ENCODE measurements at places on chromosomes 7 and 10. TPM values are rescaled to one million over a fixed set of nuclear protein-coding genes. Genes with fewer than 3 reads are reported as not detected.

DNA sequence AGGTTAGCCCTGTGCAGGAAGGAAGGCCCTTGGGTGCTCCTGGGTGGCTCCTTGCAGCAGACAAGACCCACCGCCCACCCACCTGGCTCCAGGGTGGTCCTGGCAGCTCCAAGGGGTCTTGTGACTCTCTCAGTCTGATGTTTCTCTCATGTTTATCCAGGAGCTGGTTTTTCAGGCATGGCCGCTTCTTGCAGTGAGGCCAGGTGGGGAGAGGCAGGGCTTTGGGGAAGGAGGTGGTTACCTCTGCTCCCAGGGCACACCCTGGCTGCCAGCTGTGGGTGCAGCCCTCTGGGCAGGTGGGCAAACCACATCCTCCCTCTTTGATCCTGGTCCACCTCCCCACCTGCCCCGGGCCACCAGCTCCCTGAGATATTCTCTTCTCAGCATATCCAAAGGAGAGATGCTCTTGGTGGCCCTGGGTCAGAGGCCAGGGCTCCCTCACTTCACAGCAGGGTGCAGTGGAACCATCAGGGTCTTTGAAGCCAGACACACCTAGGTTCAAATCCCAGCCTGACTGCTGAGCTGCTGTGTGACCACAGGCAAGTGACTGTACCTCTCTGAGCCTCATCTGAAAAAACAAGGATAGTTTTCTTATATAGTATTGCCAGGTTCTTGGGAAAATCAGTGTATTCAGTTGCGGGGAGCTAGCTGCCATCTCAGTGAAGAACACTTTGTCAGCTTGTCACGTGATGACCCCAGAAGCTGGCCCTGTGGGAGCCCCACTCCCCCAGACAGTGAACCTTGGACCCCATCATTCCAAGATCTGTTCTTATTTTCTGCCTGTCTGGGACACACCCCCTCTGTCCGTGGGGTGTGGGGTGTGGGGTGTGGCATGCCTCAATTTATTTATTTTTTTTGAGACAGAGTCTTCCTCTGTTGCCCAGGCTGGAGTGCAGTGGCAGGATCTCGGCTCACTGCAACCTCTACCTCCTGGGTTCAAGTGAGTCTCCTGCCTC, 11.5 kb downstream of the GTF2IRD1 start:
- no peak overlapping the region for H3K27ac ChIP-seq
- 0 out of 2 replicates have a peak, but pooled peaks cover 1% of the 10 kb centered on the region for H3K36me3 ChIP-seq
- H3K4me3 ChIP-seq: no peak overlapping the region
- no peaks in the 10 kb centered on the region for H3K27me3 ChIP-seq
- peaks cover 16% of the 10 kb centered on the region for H3K4me1 ChIP-seq

DNA sequence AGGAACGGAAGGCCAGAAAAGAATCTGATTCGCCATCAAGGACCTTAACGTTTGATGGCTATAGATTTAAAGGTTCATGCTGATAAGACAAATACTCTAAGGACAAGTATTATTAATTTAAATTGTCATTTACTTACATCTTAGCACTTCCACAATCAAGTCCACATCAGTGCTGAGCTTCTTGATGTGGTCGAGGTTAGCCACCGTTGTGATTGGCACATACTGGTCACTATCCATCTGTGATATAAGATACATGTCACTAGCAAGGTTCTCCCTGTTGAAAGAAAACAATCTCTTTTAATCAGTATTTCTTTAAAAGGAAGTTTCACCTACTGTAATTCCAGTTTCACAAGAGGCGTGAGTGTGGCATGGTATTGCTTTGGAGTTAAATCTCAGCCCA, 88.7 kb downstream of the LARP4B start:
- no peak overlapping the region for H3K4me3 ChIP-seq
- peaks cover 12% of the 10 kb centered on the region for H3K36me3 ChIP-seq
- no peak overlapping the region for H3K27ac ChIP-seq
- H3K4me1 ChIP-seq: peaks cover 9% of the 10 kb centered on the region

GRCh38 chr10:101216207-101217043, 12.8 kb downstream of the LBX1 start:
- no peaks in the 10 kb centered on the region for H3K36me3 ChIP-seq
- H3K4me3 ChIP-seq: no peak overlapping the region
- peaks cover 9% of the 10 kb centered on the region for H3K4me1 ChIP-seq
- no peaks in the 10 kb centered on the region for H3K27me3 ChIP-seq

Gene ADAMTS14
- total RNA-seq: not detected

DNA sequence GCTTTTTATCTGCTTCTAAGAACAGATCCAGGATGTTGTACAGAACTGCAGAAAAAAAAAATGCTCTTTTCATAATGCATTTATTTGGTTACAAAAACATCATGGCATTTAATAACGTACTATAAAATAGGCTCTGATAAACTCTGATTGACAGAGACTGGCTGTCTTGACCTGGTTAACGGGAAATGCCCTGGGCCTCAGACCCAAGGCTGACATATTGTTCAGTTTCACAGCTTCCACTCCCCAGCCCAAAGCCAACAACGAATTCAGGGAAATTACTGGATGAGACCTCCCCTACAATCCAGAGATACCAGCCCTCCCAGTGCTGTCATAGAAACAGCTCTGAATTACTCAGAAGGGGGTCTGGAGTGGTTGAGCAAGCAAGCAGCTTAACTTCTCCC, 260.1 kb downstream of the CREB5 start:
- peaks cover 7% of the 10 kb centered on the region for H3K4me1 ChIP-seq
- H3K36me3 ChIP-seq: no peaks in the 10 kb centered on the region
- H3K27me3 ChIP-seq: no peaks in the 10 kb centered on the region
- no peak overlapping the region for H3K27ac ChIP-seq
- H3K4me3 ChIP-seq: no peak overlapping the region
- DNase-seq: no peak

- no peak within 1 kb of the TSS for H3K4me3 ChIP-seq
- H3K27ac ChIP-seq: no peak within 1 kb of the TSS
- peaks cover 20% of the 10 kb centered on the region for H3K4me1 ChIP-seq
- DNase-seq: no peak
- peaks cover 2% of the 10 kb centered on the region for H3K27me3 ChIP-seq
These were observed at the start of gene DMBT1 for GRCh38 chr10:122560279-122560804. DMBT1 (plus strand) TSS chr10:122560754; CDS start chr10:122560771, 17 bp downstream.

DNA sequence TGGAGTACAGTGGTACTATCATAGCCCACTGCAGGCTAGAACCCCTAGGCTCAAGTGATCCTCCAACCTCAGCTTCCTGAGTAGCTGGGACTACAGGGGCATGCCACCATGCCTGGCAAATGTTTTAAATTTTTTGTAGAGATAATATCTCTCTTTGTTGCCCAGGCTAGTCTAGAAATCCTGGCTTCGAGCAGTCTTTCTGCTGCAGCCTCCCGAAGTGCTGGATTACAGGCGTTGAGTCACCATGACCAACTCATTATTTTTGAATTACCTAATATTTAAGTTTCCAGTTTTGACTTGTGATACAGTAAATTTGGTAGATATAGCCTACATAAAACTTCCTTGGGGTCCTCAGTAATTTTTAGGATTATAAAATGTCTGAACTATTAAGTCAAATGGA, 74.1 kb downstream of the RUNDC3B start:
- H3K4me3 ChIP-seq: no peak overlapping the region
- no peak overlapping the region for H3K27ac ChIP-seq
- DNase-seq: no peak

- H3K27me3 ChIP-seq: no peaks in the 10 kb centered on the region
- no peak overlapping the region for H3K27ac ChIP-seq
- DNase-seq: no peak
- no peak overlapping the region for H3K4me3 ChIP-seq
These were observed 159.8 kb upstream of the STEAP1 start for GRCh38 chr7:89994483-89994882.

DNA sequence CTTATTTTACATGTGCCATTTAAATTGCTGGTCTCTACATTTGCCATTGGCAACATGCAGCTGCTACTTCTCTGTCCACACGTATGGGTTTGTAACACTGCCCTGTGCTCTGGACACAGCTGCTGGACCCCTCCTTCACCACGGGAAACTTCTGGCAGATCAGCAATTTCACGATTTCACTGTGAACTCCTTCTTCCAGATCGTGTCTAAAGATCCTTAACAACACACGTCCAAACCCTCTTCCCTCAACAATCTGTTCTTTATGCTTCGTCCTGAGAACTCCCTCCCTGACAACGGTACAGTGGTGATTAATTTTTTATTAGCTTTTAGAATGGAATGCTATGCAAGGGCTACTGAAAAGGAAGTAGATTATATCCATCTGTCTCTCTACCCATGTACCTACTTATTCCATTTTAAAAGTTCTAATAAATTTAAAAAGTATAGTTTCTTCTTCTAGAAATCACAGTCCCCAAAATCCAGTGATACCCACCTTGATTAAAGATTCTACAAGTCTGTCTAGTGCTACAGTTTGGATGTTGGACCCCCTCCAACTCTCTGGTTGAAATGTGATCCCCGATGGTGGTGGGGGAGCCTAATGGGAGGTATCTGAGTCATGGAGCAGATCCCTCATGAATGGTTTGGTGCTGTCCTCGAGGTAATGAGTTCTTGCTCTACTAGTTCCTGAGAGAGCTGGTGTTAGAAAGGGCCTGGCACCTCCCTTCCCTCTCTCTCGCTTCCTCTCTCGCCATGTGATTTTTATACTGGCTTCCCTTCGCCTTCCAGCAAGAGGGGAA, 81.0 kb downstream of the KIAA1549 start:
- no peak overlapping the region for H3K27ac ChIP-seq
- no peak overlapping the region for H3K4me3 ChIP-seq
- no peak for DNase-seq
- H3K27me3 ChIP-seq: no peaks in the 10 kb centered on the region

GRCh38 chr7:149355390-149356048, 93.5 kb downstream of the ZNF783 start:
- no peak overlapping the region for H3K4me3 ChIP-seq
- H3K27ac ChIP-seq: no peak overlapping the region
- DNase-seq: no peak

DNA sequence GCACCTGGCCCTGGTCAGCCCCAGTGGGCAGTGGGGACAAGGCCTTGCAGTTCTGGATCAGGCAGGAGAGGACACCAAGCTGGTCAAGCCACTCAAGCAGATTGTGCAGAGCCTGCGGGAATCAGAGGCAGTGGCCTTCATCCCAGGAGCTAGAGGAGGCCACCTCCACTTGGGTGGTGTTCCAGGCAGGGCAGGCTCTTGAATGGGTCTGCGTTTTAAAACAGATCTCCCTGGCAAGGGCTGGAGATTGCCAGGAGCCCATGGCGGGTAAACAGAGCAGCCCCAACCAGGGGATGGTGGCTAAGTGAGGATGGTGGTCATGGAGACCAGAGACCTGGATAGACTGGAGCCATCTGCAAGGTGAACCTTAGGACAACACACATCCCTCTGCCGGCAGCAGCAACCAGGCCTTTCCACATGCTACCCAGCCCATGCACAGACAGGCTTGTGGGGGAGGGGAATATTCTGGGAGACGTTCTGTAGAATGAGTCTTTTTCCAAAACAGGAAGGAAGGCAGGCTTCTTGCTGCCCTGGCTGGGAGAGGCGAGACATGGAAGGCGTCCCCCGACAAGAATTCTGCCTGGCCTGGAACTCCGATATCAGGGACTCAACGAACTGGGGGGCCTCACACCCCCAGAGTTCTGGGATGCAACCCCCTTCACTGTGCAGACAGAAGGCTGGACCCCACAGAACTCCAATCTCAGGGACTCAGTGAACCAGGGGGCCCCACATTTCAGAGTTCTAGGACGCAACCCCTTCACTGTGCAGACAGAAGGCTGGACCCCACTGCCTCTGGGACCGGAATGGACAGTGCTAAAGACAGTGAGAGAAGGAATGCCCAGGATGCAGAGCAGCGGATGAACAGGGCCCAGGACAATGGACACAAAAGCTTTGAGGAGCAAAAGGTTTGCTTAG, 264.8 kb downstream of the PTPRN2 start:
- H3K4me1 ChIP-seq: no peaks in the 10 kb centered on the region
- H3K27ac ChIP-seq: no peak overlapping the region
- no peak for DNase-seq
- no peak overlapping the region for H3K4me3 ChIP-seq
- no peaks in the 10 kb centered on the region for H3K27me3 ChIP-seq

DNA sequence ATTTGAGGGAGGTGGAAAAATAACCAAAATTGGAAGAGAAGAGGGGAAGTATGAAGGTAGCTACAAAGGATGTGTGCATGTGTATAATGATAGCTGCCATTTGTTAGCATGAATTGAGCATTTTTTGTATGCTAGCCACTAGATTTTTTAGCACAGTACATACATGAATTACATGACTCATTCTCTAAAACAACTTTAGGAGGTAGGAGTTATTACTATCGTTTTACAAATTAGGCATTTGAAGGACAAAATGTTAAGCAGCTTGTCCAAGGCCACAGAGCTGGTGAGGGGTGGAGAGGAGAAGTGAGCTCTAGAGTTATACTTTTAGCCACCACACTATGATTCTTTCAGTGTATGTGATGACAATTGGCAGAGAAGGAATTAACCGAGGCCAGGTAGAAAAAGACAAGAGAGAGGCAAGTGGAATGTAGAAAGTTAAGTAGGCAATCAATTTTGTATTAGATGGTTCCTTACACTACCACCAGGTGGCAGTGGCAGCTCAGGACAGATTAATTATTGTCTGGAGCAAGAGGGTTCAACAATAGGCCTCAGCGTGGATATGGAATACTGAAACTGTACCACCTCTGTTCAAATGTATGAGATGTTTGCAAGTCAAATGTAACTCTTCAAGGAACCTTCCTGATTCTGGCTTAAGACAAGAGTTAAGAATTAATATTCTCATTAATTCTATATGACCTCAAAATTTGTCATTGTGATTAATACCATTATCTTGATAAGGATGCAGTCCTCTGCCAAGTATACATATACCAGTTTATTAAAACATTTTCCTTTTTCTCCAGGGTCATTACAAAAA, 128.0 kb downstream of the MBL2 start:
- no peak overlapping the region for H3K4me3 ChIP-seq
- no peaks in the 10 kb centered on the region for H3K36me3 ChIP-seq
- peaks cover 25% of the 10 kb centered on the region for H3K4me1 ChIP-seq
- DNase-seq: peak; percentile 63
- no peaks in the 10 kb centered on the region for H3K27me3 ChIP-seq
